ENCODE measurements at places on chromosomes 6 and 20.
A peak's percentile ranks its signal among the peaks of the same experiment; 100 is the strongest.

GRCh38 chr6:44762496-44762895 lies 375.0 kb downstream of the CDC5L start:
- no peak for DNase-seq

GRCh38 chr6:5260661-5261544 lies at the start of the genes FARS2 and LYRM4:
TSS of gene FARS2 (plus strand) at chr6:5261513.
TSS of gene LYRM4 (minus strand) at chr6:5260950. CDS start at chr6:5260733, 217 bp downstream.
- DNase-seq = peak; percentile 92

GRCh38 chr20:63191400-63191799 lies 24.5 kb downstream of the YTHDF1 start:
- no peak for DNase-seq

- peak; percentile 55 for DNase-seq
Measured at GRCh38 chr20:408843-409696, 971 bp downstream of the RBCK1 start.

- DNase-seq = no peak
Measured at GRCh38 chr6:10081957-10082356, 332.9 kb downstream of the TFAP2A start.

- no peak for DNase-seq
Measured at GRCh38 chr6:157240059-157240959, 83.0 kb downstream of the TMEM242 start.

DNA sequence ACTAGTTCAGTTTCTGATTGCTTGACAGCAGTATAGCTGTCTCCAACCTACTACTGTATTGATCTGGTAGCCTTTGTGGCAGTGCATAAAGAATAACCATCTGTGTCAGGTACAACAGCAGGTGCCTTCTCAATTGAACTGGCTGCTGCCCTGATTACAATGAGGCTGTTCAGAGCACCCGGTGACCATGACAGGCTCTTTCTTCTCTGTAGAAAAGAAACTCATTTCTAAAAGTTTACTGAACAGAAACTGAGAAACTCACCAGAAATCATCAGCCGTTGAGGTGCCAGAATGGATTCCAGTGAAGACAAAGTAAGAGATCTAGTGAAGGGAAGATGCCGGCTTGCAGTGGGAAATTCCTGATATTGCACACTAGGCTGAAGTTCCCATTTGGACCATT lies 954.4 kb downstream of the PHF3 start:
- DNase-seq = no peak

- DNase-seq = peak; percentile 94
Measured at GRCh38 chr20:38645980-38646858, 44.6 kb downstream of the ARHGAP40 start.

DNA sequence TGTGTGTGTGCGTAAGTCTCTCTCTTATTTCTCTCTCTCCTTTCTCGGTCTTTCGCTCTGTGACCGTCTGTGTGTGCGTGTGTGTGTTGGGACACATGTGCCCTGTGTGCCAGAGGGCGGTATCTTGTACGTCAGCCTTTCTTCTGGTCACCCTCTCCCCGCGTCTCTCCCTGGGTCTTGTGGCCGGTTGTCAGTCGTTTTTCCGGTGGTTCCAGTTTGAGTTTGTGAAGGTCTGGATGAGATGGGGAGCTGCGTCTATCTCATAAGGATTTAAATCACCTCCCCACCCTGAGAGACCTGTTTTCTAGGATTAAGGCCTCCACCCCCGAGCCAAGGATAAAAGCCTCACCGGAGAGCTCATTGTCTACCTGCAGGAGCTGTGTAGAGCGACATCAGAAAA lies 295.5 kb upstream of the ZNF337 start:
- no peak for DNase-seq

DNA sequence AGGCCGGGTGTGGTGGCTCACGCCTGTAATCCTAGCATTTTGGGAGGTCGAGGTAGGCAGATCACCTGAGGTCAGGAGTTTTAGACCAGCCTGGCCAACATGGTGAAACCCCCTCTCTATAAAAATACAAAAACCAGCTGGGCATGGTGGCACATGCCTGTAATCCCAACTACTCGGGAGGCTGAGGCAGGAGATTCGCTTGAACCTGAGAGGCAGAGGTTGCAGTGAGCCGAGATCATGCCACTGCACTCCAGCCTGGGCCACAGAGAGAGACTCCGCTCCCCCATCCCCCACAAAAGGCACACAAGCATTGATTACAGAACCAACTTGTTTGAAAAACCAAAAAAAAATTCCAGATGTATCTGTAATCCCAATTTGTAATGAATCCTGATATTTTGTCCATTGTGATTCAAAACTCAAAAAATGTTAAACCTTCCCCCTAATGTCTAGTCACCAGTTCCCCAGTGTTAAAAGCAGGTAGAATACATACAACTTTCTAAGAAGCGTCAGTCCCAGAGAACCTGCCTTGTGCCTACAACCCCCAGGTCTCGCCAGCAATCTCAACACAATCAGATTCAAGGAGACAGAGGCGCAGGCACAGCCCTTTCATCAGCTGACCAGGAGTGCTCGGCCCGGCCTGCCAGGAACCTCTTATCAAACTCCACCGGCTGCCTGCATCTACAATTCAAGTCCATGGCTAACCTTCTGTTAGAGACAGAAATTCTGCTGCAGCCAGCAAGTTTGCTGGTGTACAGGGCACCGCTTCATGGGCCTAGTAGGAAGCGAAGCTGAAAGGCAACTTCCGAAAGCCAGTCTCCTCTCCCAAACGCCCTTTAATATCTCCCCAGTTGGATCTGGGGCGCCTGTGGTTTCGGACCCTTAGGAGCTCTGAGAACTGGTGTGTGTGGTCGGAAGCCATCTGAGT lies 2.1 kb downstream of the EZR start:
- DNase-seq = peak; percentile 47

GRCh38 chr6:118748311-118749062 lies 97.1 kb upstream of the CEP85L start:
- DNase-seq = no peak

GRCh38 chr6:13009461-13009860 lies 292.9 kb downstream of the PHACTR1 start:
- no peak for DNase-seq

GRCh38 chr20:38426006-38426897 lies 8.9 kb downstream of the SNHG17 start:
- peak; percentile 55 for DNase-seq

- no peak for DNase-seq
Measured at GRCh38 chr6:56050530-56051201, 175.3 kb upstream of the BMP5 start.

DNA sequence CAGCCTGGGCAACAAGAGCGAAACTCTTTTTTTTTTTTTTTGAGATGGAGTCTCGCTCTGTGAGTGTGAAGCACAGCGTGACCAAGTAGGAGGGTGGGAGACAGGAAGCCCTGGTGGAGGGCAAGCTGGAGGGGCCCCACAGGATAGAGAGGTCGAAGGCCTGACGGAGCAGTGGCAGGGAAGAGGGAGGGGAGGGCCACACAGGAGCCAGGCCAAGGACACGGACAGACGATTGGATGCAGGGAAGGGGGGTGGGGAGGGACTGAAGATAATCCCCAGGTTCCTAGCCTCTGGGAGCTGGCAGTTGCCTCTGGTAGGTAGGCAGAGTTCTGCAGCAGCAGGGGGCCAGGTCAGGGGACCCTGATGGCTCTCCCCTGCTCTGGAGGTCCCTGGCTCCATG lies 10.8 kb upstream of the GUCA1A start:
- no peak for DNase-seq

DNA sequence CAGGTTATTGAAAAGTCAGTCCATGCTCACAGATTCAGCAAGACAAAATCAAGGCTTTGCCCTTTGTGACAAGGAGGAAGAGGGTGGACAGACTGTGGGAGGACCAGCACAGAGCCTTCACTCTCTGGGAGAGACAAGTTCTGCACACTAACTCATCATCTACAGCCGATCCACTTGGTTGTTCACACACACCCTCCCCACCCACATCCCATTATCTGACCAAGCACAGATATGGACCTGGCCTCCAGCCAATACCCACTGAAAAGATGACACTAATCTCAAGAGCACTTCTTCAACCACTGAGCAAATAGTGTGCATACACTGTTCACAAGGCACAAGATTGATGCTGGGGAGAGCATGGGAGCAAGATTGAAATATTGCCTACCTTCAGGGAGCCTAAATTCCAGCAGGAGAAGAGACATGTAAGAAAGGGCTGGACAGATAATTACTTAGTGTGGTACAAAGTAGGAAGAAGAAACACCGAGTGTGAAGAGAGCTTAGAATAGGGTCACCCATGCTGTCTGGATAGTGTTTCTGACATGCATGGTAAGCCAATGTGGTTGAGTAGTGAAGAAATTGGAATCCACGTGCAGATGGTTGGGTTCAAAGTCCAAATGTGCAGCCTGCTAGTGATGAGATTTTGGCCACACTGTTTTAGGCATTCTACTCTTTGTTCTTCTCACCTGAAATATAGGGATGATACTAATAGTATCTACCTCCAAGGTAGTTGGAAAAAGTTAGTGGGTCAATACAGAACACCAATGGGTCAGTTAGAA lies 21.7 kb upstream of the IL17A start:
- no peak for DNase-seq

DNA sequence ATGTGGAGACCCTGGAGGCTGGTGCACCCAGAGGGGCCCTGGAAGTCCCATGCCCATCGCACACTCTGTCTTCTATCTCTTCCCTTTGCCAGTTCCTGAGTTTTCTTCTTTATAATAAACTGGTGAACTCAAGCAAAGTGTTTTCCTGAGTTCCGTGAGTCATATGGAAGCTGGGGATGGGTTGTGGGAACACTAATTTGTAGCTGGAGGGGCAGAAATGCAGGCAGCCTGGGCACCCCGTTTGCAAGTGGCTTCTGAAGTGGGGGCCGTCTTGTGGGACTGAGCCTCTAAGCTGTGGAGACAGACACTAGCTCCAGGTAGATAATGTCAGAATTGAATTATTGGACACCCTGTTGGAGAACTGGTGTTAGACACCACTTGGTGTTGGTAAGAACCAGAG lies 3.2 kb upstream of the PPP1R3G start:
- no peak for DNase-seq

- DNase-seq = no peak
Measured at GRCh38 chr6:81086991-81087390, 665.5 kb downstream of the TENT5A start.

- no peak for DNase-seq
Measured at GRCh38 chr20:4261333-4262284, 246.3 kb upstream of the RNF24 start.

DNA sequence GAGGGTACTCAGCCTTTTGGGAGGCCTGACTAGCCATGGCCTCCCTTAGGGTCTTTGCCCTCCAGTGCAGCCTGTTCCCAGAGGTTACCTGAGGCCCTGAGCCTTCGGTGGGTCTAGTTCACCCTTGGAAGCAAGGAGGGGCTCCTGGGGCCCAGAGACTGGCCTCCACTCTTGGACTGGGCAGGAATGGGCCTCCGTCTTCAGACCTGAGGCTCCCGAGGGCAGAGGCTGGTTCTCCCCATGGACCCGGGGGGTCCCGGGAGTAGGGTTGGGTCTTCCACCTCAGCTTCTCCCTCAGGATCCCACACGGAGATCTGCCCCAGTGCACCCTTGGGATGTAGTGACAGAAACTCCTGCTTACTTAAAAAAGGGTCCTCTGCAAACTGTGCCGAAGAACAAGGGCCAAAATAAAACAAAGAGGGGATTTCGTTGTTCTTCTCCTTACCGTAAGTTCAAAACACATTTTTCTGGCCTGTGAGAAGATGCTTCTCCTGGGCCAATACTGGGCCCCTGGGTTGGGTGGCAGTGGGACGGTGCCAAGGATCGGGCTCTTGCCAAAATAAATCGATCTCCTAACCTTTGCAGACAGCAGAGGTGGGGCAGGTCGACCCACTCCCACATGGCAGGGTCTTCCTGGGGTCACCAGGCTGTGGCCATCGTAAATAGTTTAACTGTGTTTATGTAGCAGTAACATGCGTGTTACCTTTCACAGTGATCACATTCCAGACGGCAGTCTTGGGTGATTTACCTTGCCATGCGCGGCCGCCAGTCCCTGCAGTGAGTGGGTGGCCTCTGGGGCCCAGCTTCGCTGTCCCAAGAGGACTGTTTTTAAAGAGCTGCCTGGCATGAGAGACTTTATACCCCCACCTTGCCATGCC lies 151.8 kb downstream of the VEGFA start:
- no peak for DNase-seq

Data from stimulated activated CD8-positive, alpha-beta memory T cell treated with anti-CD3 and anti-CD28 coated beads, Interleukin-4, amount 100 ng/mL, for 48 hours (primary cell).